ENCODE measurements at places on chromosomes 12 and 14.

DNA sequence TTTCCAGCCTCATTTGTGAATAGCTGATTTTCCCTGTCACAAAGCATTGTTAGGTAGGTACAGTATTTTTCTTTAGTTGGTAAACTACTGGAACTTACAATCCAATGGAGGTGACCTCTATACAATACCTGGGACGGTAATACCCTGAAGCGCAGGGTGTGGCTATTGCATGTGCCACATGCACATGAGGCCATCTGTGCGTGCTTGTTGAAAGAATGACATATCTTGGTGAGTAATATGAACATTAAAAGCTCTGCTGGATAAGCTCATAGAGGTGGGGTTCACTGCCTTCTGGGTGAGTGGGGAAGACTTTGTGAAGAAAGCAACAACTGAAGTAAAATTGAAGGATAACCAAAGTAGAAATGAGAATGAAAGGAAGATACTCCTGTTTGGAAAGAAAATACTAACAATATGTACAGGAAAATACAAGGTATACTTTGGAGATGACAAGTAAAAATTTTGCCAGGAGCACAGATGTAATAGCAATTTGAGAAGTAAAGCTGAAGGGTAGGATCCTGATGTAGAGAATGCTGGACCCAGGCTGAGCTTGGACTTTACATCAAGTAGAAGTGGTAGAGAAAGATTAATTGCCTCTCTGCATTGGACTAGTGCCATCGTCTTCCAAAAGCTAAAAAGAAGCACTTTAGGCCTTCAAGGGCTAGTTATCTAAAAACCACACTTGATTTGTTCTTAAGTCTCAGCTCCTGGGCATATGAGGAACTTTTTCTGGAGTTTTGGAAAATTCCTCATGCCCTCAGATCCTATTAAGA is 97.1 kb downstream of the SLC38A6 start:
- DNase-seq: no peak

DNA sequence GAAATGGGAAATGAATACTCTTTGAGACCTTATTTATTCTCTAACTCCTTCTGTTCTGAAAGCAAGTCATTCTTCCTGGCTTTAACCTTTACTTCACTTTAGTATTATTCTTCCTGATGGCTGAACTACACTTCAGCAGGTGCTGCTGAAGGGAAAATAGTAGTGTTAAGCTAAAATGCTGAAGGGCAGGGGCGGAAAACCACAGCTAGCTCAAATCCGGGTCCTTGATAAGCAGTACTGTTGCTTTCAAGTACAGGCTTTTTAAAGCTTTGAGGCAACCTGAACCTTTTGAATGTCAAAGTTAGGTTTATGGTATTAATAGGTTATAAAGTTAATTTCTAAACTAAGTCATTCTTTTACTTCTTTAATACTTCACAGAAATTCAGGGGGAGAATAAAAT is 10.7 kb downstream of the CCDC196 start:
- no peak for DNase-seq

DNA sequence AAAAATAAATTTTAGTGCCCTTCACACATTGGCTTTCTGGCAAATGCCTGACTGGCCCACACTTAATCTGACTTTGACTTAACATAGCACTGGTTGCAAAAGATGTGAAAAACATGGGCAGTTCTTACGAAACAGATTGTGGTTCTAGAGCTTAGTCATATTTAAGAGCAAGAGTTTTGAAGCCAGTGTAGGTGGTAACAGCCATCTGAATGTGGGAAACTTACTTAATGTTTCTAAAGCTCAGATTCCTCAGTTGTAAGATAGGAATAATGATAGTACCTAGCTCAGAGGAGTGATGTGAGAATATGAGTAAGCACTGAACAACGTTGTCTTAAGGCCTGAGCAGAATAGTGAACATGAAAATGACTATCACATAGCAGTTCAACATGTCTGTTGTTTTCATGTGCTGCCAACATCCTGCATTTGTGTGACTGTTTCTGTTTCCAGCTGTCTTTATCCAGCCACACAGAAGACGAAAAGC is 262.7 kb downstream of the SYT1 start:
- peak; percentile 39 for DNase-seq

- peak; percentile 9 for DNase-seq
Observed at GRCh38 chr14:56324454-56324853, 206.2 kb downstream of the PELI2 start.

- no peak for DNase-seq
Observed at GRCh38 chr14:31837031-31837430, 240.1 kb upstream of the ARHGAP5 start.

DNA sequence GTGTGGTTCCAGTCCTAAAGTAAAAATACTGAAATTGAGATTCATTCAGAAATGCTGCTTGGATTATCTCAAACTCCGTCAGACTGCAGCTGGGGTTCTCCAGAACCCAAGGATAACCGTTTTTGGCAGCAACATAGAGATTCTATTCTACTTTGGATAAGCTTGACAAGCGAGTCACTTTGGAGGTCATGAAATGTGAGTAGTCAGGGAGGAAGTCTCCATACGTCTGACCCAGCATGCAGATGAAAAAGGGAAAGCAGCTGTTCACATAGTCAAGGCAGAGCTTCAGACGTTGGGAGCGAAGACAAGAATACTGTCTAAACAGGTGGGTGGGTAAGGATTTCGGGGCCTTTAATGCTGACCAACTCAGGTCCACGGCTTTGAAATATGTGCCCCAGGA is 14.9 kb upstream of the HSP90B1 start:
- DNase-seq: no peak

- no peak for DNase-seq
Observed at GRCh38 chr12:109346920-109347319, 780 bp upstream of the MYO1H start.

GRCh38 chr12:101076921-101077320 is 133.1 kb downstream of the SLC5A8 start:
- DNase-seq: peak; percentile 38

GRCh38 chr14:80627745-80628144 is 313.8 kb downstream of the CEP128 start:
- DNase-seq: no peak

GRCh38 chr12:56321027-56321426 is 5.2 kb upstream of the CNPY2 start:
- DNase-seq: no peak

- no peak for DNase-seq
Observed at GRCh38 chr14:51652168-51653078, 713 bp downstream of the FRMD6 start.

DNA sequence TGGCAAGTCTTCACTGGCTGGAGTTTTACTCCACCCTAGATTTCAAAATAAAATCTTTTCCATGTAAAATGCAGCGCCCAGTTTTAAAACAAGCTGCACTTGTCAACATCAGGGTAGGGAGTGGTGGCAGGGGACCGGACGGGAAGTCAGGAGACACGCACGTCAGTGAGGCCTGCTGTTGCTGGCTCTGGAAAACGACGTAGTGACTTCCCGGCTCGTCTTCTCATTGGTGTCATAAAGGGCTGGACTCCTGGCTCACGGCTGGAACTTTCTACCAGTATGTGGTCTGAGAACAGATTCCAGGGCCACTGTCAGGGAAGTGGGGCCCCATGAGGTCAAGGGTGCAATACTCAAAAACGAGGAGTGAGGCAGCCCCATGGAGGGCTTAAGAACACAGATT is 64.2 kb upstream of the FOXN3 start:
- DNase-seq: no peak

DNA sequence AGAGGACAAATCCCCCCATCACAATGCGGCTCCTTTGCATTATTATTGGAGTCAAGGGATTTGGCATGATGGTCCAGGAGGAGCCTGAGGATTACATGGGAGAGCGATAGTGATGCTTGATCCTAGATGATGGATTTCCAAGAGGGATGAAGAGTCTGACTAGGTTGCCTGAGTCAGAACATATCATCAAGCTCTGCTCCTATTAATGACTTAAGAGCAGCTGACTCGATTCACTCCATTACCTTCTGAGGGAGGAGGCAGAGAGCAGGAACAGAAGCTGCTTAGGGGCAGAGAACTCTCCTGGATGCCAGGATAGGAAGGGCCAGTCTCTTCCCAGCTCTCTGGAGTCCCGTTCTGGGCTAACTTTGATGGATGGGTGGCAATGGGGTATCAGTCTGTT is 54.0 kb upstream of the CISTR start:
- DNase-seq: no peak

- no peak for DNase-seq
Observed at GRCh38 chr14:100898935-100899883, 4.3 kb downstream of the RTL1 start.

DNA sequence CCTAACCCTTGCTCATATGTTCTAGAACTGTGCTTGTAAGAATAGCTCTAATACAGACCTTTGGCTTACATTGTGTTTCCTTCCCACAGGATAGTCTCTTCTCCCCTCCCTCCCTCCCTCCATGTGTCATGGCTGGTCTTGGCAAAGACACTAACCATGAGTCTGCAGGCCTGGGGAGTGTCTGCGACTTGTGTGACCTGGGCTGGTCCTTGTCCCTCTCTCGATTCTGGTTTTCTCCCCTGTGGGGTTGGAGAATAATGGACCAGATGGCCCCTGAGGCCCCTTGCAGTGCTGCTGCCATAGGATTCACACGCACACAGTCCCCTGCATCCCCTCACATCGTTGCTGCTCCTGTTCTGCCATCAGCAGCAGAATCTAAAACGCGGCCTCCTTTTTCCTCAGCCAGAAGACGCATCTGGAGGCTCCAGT is 30.3 kb downstream of the DEGS2 start:
- peak; percentile 81 for DNase-seq

GRCh38 chr12:103572312-103573045 is 14.6 kb upstream of the STAB2 start:
- no peak for DNase-seq

DNA sequence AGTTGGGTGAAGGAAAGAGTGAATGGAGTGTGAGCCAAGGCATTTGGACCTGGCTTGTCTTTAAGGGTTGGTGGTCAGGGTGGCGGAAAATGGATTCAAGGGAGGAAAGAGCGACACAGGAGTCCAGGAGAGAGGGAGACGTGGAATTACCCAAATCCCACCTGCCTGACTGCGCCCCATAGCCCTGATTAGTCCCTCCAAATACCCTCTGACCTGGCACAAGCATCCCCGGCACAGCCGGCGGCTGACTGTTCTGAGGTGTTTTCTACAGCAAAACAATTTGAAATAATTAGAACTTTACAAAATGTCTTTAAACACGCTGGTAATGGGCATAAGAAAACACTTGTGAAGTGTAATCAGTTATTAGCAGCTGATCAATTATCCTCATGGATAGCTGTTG is 175.8 kb downstream of the PHETA1 start:
- no peak for DNase-seq

DNA sequence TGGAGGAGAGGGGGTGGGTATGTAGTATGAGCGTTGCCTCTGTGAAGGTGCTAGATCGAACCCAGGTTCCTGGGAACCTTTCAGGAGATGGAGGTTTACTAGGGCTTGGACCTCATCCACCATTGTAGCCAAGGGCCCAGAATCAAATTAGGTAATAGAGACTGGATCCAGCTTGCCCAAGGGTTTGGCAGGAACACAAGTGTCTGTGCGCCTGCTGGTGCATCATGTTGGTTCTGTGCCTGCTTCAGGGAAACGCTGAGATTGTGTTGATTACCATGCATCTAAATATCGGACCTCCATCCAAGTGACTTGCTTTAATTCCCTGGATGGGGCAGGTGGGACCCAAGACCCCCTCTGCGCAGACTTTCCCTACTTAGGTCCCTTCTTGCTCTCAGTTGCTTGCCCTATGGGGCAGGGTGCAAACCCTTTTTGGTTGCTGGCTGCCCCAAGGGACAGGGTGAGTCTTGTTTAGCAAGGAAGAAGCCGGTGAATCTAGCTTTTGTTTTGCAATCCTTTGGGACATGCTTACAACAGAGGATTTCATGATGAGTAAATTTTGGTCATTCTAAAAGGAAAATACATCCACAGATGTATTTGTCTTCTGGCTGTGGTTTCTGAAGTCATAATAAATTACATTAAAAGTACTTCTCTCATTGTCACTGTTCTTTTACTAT is 189.8 kb upstream of the PRICKLE1 start:
- DNase-seq: peak; percentile 37

- DNase-seq: peak; percentile 20
Observed at GRCh38 chr14:30195941-30196340, 268.3 kb upstream of the PRKD1 start.

GRCh38 chr14:51726166-51726899 is 74.6 kb downstream of the FRMD6 start:
- no peak for DNase-seq

DNA sequence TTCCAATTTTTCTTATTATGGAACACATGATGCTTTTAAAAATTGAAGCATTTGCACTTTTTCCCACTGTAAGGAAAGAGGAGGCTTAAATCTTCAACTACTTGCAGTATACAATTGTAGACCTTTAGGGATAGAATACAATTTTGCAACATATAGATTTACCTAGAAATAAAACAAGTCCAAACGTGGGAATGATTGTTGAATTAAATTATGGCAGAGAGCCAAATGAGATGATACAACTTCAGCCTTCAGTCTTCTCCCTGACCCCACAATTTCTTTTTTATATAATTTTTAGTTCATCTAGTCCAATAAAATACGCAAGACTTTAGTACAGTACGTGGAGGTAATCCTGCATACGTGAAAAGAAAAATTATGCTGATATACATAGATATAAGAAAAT is 666.5 kb downstream of the SLC16A7 start:
- no peak for DNase-seq

GRCh38 chr12:38956337-38956736 is 50.9 kb upstream of the CPNE8 start:
- no peak for DNase-seq

DNA sequence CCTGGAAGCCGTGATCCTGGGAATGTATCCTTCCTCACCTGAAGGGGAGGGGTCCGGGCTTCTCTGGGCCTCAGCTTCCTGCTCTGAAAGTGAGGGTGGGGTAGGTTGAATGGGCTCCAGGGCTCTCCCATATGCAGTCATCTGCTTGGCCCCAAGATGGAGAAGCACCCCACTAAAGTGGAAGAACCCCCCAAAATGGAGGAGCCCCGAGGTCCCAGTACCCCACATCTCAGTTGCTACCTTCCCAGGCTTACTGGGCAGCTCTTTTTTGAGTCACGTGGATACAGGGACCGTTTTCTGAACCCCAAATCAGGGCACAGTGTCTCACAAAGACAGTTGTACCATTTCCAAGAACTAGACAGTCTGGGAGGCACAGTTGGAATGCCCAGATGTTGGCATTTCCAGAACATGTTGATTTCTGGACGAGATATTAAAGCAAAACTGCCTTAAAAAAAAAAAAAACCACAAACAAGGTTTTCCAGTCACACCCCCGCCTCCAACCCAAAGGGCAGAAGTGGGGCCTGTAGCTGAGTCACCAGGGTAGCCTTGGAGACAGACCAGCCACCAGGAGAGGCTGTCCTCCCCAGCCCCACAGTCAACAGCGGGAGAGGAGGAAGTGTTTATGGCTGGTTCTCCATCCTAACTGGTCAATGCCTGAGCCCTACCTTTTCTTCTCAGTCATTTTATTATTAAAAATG is 12.1 kb downstream of the VASH1 start:
- peak; percentile 94 for DNase-seq

DNA sequence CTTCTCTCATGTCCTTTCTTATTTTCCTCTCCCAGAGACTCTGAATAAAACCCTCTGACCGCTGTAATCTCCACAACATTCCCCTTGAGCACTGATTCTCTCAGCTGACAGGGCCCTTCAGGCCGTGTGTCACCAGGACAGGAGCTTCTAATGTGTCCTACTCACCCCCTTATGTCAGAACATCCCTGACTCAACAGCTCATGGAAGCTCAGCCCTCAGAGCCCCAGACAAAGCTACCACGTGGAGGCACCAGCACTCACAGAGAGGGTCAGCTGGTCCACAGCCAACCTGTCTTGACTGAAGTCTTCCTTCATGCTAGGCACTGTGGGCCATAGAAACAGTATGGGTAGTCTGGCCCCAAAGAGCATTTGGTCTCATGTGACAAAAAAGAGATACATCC is 49.8 kb downstream of the SMUG1 start:
- peak; percentile 40 for DNase-seq

All from AG08395 (cell line).